M059J (cell line): ENCODE measurements at places on chromosomes 16 and 17. TPM values are rescaled to one million over a fixed set of nuclear protein-coding genes. Genes with fewer than 3 reads are reported as not detected.

DNA sequence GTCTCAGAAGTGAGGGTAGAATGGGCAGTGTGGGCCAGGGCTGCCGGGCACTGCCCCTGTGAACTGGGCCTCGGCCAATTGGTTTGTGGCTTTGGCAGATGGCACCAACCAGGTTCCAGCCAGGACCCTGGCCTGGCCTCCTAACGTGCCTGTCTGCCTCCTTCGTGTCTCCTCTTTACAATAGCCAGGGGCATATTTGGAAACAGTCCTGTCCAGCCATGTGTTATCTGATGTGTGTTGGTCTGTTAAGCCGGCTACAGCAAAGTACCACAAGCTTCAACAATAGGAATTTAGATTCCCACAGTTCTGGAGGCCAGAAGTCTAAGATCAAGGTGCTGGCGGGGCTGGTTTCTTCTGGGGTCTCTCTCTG is 14.6 kb downstream of the CRISPLD2 start:
- peak; percentile 99 for DNase-seq

GRCh38 chr16:2471016-2471652 is at the start of gene NTN3:
Gene NTN3 (plus strand): TSS chr16:2471297. CDS start chr16:2471702, 405 bp downstream.
- DNase-seq, result no peak

Gene CCL23
- not detected in 2 replicates for total RNA-seq

Gene COQ7
- 19.3 and 20.6 TPM in 2 replicates for total RNA-seq
